ENCODE measurements at places on chromosomes 3 and 15.

DNA sequence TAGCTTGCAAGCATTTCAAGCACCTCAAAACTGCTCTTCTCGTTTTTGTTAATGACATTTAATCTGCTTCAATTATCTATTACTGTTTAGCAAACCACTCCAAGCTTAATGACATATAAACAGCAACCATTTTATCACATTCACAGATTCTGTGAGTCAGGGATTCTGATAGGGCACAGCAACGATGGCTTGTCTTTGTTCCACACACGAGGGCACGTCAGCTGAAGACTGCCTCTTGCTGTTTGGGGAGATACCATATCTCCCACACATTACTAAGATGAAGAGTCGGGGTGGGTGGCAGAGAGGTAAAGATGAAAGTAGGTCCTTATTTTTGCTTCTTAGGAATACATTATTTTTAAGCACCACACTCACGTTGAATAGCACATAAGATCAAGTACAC is 19.3 kb downstream of the CPOX start:
- no peak for DNase-seq

DNA sequence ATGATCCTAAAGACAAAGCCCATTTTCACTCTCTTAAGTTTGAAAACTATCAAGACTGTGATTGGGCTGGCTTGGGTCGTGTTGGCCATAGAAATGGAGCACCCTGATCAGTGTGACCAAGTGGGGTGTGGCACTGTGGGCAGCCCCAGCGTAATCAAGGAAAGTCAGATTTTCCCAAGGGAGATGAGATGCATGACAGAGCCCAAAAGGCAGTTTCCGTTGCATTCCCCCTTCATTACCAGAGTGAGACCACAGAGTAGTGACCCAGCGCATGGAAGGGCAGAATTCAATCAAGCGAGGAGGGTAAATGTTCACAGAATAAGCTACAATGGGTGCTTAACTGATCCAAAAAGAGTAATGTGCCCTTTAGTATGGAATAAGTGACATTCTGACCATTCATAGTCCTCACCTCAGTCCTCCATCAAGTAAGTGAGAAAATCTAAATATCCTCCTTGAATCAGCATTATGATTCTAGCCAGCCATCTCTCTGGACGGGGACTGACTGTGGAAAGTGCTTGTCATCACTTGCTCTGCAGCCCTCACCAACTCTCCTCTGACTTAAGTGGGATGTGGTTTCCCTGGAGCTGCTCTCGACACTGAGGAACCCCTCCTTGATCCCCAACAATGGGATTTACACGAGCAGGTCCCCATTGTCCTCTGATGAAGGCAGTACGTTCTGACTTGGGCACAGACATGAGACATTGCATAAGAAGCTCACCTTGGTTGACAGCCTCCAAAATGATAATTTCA is 430.5 kb downstream of the OCA2 start:
- DNase-seq, result no peak

DNA sequence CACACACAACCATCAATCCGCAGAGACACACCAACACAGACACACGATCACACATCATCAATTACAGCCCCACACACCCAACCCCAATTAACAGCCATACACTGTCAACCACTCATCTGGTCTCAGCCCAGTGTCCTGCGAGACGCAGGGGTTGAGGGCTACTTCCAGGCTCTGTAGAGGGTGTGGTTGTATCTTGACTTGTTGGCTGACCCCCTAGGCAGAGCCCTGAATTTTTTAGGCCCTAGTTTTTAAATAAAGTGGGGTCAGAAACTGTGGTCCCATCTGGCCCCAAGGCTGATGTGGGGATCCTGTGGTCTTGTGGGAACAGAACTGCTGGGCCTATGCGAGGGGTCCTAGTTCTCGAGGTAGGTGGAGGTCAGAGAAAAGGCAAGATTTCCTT is 9.2 kb downstream of the VILL start:
- no peak for DNase-seq

DNA sequence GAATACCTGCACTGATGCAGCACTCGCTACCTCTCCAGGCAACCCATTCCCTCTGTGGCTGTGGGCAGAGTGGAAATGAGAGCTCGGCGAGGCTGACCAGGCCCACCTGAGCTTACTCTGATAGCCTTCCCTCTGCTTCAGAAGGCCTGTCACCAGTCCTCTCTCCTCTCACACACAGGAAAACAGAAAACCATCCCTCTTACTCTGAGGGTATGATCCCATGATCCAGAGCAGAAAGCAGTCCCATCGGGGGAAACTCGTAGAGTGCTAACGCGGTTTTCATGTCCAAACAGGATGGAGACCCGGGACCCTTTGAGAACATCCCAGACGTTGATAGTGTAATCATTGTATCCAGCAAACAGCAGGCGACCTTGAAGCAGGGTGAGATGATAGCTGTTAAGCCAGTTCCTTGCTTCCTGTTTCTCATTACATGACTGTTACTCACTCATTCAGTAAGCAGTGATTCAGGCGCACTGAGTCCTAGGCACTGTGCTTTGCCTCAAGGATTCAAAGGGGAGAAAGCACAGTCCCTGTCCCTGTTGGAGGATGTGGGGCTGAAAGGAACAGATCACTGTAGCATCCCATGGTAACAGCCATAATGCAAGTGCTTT is 11.8 kb upstream of the BCL2L10 start:
- DNase-seq, result no peak

DNA sequence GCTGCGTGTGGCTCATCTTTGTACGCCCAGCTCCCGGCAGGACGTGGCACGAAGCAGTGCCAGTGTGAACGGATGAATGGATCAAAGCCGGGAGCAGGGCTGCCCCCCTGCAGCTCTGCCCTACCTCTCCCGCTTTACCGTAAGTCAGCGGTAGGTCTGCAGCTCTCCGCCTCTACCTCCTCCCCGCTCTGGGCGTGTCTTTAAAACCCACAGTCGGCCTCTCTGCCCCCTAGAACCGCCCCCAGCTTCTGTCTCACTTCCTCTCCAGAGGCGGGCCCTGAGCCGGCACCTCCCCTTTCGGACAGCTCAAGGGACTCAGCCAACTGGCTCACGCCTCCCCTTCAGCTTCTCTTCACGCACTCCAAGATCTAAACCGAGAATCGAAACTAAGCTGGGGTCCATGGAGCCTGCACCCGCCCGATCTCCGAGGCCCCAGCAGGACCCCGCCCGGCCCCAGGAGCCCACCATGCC is at the start of gene PML:
Gene PML (plus strand): TSS at position 304 of the 471 bp plus-strand sequence. CDS start 97 bp downstream, at position 401.
- DNase-seq, result peak; percentile 93

DNA sequence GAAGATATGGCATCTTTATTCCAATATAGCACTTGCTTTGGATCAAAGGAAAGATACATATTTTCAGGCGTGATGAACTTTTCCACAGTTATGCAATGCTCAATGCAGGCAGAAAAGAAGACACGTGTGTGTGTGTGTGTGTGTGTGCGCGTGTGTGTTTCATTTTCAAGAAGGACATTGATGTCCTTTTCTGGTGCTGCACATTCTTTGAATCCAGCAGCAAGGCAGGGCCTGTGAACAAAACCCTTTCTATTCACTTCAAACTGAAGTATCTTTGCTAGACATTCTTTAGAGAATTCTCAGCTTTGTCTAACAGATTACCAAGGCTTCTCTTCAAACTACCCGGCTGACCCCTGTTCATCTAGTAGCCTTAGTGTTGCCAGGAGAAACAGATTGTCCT is 124.6 kb downstream of the CD47 start:
- no peak for DNase-seq

GRCh38 chr15:33188641-33189257 is 5.8 kb downstream of the FMN1 start:
- no peak for DNase-seq

- peak; percentile 35 for DNase-seq
These were observed 228.0 kb downstream of the UACA start for GRCh38 chr15:70535071-70535954.

GRCh38 chr15:81765816-81766215 is 280.0 kb downstream of the MEX3B start:
- DNase-seq, result no peak

DNA sequence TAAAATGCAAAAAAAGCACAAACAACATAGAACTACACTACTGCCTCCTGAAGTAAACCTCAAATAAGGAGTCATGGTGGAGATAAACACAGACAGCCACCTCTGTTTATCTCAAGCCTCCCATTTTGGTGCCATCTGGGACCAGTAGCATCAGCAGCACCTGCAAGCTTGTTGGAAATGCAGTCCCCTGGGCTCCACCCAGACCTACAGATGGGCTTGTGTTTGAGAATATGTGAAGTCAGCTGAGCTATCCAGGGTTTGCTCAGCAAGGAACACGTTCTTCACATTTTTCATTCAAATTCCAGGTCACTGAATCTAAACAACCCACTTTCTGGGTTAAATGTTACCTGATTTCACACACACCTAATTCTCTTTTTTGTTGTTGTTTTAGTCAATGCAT is 45.5 kb downstream of the RASGRF1 start:
- DNase-seq, result no peak

- no peak for DNase-seq
These were observed 507 bp upstream of the MRPL3 start for GRCh38 chr3:131503320-131503635.

DNA sequence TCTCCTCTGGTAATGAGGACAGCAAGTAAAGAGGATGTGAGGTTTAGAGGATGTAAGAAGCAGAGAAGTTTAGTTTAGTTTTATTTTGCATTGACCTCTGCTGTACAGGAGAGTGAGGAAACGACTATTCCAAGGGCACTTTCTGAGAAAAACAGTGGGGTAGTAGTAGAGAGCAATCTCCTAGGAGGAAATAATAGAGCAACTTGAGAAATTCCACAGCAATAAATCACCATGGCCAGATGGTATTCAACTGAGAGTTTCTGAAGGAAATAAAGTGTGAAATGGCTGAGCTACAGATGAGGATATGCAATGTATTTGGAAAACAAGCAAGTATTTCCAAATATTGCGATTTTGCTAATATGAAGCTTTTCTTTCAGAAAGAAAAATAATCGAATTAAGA is 118.9 kb downstream of the DPH6 start:
- DNase-seq, result no peak

GRCh38 chr3:108296239-108296638 is at the start of gene HHLA2:
Gene HHLA2 (plus strand): TSS chr3:108296548. CDS start chr3:108351814, 55,266 bp downstream.
- DNase-seq, result no peak

DNA sequence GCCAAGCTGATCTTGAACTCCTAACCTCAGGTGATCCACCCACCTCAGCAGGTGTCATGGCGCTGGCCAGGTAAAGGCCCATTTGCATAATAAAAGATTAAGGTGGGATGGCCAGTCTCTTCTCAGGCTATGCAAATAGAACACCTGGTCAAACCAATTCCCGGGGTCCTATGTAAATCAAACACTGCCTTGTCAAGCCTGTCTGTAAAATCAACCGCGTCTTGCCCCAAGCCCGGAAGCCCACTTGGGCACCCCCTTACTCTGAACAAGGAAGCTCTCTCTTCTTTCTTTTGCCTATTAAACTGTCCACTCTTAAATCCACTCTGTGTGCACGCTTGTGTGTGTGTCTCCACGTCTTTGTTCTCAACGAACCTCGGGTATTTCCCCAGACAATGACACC is 13.0 kb upstream of the POC1A start:
- no peak for DNase-seq

DNA sequence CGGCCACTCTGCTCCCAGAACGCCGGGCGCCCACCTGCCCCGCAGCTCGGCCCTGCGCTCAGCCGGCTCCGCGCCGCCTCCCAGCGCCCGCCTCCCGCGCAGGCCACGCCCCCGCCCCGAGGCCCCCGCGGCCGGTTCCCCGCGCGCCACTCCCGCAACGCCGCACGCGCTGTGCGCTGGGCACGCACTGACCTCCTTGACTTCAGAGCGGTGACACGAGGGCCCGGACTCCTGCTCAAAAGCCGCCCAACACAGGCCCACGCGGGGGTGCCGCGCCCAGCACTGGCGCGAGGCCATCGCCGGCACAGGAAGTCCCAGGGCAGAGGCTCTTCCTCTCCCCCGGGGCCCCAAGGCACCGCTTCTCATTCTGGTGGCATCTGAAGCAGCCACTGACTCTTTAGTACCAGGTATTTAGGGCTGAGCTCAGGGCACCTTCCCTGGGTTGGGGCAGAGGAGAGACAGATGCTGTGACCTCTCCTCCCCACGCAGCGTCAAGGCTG is 12.4 kb downstream of the TNK2 start:
- peak; percentile 36 for DNase-seq

DNA sequence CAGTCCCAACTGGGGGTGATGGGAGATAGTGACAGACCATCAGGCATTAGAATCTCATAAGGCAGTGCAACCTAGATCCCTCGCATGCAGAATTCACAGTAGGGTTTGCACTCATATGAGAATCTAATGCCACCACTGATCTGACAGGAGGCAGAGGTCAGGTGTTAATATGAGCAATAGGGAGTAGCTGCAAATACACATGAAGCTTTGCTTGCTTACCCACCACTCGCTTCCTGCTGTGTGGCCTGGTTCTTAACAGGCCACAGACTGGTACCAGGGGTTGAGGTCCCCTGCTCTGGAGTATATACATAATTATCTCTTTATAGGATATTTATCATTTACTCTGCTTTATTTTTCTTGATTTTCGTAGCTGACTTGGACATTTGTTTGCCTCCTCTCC is 36.0 kb upstream of the ZMAT3 start:
- no peak for DNase-seq

DNA sequence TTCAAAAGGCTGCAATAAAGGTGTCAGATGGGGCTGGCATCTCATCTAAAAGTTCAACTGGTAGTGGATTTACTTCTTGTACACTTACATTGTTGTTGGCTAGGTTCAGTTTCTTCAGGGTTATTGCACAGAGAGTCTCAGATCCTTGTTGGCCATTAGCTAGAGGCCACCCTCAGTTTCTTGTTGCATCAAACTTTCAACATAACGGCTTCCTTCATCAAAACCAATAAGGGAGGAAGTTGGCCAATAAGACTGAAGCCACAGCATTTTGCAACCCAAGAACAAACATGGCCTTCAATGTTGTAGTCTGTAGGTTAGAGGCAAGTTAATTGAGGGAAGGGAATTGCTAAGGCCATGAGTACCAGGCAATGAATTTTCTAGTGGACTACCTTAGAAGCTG is 218.0 kb downstream of the ZBBX start:
- no peak for DNase-seq

- DNase-seq, result no peak
These were observed 102.8 kb downstream of the GABRB3 start for GRCh38 chr15:26670116-26670515.

GRCh38 chr3:123299581-123299980 is 97.8 kb downstream of the SEC22A start:
- DNase-seq, result no peak

DNA sequence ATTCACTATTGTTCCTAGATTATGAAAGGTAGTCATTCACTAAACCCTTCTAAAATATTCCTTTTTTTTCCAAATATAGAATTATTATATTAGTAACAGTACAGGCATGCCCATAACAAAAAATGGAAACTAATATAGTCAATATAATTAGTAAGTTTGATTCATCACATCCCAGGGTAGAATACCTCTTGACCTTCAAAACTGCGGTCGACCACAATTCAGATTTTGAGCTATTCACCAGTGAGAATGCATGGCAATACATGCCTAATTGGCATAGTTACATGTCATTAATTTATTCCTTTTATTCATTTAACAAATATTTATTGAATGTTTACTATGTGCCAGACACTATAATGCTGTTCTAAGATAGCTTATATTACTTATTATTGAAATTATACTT is 98.0 kb downstream of the CHL1 start:
- DNase-seq, result no peak

GRCh38 chr15:33040496-33040895 is 154.0 kb downstream of the FMN1 start:
- DNase-seq, result no peak

DNA sequence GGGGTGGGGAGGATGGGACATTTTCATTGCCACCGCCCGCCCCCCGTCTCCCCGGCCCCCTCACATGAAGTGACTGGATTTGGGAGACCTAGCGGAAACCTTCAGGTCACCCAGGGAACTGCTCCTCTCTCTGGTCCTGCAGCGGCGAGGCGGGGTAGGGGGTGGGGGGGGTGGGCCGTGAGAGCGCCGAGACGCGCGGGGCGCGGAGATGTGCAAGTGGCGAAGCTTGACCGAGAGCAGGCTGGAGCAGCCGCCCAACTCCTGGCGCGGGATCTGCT is 712 bp upstream of the MME start:
- no peak for DNase-seq

Data from effector memory CD4-positive, alpha-beta T cell (primary cell).